Stimulated activated CD4-positive, alpha-beta T cell treated with anti-CD3 and anti-CD28 coated beads, TNF-alpha, amount 100 ng/mL, for 48 hours (primary cell): ENCODE measurements at places on chromosomes 7 and 10.

GRCh38 chr7:105297985-105298384 lies 90.7 kb downstream of the SRPK2 start:
- DNase-seq: no peak

DNA sequence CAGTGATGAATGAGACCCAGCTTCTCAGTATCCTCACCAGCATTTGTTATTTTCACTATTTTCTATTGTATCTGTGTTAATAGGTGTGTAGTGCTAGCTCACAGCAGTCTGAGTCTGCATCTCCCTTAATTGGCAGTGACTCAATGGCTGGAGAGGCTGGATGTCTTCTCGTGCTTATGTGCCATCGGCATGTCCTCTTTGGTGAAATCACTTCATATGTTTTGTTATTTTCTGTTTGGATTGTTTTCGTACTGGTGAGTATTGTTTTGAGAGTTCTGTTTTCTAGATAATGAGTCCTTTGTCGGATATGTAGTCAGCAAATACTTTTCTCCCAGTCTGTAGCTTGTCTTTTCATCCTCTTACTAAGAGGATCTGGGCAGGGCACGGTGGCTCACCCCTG lies 66.1 kb downstream of the AMZ1 start:
- no peak for DNase-seq

DNA sequence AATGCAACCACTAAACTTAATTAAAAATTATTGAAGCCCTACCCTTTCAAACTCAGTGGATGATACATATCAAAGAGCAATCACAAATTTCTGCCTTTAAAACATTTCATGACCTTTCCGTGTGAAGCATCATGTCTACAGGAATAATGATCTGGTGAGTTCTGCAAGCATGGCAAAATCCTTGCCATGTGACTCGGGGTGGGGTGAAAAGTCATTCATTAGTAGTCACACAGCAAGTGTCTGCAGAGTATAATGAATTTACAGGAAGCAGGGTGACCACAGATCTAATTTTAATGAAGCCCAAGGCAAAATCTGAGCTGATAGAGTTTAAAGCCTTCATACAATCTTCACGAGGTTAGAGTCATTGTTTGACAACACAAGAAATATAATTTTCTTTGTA lies 351.9 kb downstream of the THSD7A start:
- DNase-seq: no peak

DNA sequence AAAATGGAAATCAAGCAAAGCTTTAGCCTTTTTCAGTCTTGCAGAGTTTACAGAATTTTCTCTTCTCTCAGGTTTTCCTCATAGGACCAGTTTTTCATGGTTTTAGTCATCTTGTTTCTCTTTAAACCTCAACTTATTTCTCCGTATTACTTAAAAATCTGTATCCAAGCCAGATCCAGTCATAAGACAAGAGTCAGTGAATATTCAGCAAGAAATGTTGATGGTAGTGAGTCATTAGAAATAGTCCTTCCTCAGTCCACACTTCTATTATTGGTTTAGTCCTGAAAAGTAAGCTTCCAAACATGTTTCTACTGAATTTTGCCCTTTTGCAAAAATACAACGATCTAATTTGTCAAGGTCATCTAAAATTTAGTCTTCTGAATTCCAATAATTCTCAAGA lies 107.0 kb downstream of the VIM start:
- DNase-seq: no peak

- no peak for DNase-seq
Observed at GRCh38 chr7:20376796-20377195, 46.1 kb downstream of the ITGB8 start.

DNA sequence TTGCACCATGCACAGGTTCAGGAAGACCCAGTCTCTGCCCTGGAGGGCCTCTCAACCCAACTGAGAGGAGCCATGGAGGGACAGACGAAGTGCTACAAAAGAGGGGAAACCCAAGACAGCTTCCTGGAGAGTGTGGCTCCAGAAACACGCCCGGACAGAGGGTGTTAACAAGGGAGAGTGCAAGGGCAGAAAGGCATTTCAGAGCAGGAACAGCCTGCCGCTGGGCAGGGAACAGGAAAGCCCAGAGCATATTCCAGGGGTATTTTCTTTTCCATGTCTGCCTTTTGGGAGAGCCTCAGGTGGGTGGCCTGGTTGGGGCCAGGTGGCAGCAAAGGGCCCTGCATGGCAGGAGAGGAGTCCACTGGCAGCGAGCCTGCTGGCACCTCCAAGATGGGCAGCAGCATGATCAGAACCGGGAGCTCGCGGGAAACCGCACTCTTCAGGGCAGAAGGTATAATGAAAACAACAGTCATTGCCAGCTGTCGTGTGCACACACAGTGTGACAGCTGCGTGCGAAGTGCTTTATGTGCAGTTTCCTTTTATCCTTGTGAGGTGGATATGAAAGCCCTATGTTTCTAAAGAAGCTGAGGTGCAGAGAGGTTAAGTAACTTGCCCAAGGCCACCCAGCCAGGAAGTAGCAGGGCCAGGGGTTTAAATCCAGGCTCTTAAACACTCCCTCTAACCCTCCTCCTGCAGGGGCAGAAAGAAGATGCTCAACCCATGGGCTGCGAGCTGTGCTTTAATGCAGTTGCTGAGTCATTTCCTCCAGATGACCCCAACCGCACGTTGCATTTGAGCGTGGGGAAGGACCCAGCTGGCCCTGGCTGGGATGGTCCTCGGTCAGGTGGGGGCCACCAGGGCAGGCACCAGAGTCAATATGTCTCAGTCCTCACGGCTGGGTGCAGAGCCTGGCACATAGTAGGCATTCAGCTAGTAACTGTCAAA lies 128.6 kb downstream of the OAT start:
- DNase-seq: no peak

- no peak for DNase-seq
Observed at GRCh38 chr7:91064938-91065337, 199.3 kb upstream of the FZD1 start.

- DNase-seq: no peak
Observed at GRCh38 chr10:124820121-124820520, 18.5 kb downstream of the ABRAXAS2 start.

DNA sequence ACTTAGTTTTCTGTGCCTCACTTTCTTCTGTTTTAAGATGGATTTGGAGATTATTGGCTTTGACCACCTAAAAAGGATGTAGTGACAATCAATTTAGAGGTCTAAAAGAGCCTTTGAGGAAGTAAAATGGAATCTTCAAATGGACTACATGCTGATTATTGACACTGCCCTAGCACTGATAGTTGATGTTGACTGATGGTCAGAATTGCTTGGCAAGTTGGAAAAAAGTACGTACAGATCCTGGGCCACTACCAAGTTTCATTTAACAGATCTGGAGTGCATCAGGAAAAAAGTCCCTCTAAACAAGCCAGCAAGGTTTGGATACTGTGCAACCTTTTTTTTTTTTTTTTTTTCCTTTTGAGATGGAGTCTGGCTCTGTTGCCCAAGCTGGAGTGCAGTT lies 81.1 kb downstream of the TCF7L2 start:
- DNase-seq: no peak

DNA sequence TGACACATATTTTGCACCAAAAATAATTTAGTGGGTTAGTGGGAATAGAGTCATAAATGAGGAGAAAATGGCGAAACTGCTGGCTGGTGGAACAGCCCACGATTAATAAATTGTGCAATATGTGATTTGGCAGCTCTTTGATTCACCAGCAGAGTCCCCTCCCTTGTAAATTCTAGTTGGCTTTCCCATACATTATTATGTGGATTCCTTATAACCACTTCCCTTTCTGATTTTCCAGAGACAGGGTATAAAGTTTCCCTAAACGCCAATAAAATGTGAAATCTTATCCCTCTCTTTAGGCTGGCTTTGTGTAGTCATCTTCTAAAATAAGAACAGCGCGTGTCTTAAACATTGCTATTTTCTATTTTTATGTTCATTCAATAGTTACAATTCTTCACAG lies 149.4 kb upstream of the FERD3L start:
- DNase-seq: no peak

DNA sequence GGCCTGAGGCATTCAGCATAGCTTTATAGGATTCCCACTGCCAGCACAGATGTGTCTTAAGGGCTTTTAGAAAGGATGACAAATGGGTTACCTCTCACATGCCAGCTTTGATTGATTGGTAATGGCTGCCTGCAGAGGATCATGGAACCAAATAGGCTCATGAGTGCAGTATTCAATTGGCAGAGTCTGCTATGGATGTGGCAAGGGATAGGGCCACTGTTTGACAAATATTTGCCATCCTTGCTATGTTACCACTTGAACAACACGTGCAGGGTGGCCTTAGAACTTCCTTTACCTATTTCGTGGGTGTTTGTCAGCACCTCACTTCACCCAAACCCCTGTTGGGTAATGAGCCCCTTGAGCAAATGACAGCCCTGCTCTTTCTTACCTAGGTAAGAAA lies 139.2 kb downstream of the C10orf105 start:
- no peak for DNase-seq

GRCh38 chr7:46532571-46532970 lies 611.5 kb upstream of the IGFBP3 start:
- DNase-seq: no peak

GRCh38 chr7:103076764-103077163 lies 1.8 kb downstream of the ARMC10 start:
- DNase-seq: no peak

- no peak for DNase-seq
Observed at GRCh38 chr10:29479081-29479925, 155.5 kb downstream of the SVIL start.
